ENCODE measurements at places on chromosomes 5 and 9. TPM values are rescaled to one million over a fixed set of nuclear protein-coding genes. Genes with fewer than 3 reads are reported as not detected.

Gene FOXD4L6
- total RNA-seq: not detected

Gene GLRA1
- not detected for total RNA-seq

Gene IL4
- not detected for total RNA-seq

DNA sequence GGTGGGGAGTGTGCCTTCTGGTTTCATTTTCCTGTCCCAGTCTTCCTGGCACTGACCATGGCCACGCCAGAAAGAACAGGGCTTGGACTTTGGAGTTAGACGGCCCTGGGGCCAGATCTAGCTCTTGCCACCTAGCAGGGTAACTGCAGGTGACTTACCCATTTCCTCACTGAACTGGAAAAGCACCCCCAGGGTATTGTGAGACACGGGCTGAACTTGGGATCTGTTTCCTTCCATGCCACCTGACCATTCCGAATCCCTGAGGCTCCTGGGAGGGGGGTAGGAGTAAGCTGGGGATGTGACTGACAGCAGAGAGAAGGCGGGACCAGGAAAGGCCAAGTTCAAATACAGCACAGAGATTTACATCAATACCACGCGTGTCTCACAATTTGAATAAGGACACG is 9.4 kb downstream of the HNRNPAB start:
- no peaks in the 10 kb centered on the region for H3K4me1 ChIP-seq
- H3K36me3 ChIP-seq: peaks cover 41% of the 10 kb centered on the region
- no peak overlapping the region for H3K4me3 ChIP-seq
- no peak for DNase-seq

DNA sequence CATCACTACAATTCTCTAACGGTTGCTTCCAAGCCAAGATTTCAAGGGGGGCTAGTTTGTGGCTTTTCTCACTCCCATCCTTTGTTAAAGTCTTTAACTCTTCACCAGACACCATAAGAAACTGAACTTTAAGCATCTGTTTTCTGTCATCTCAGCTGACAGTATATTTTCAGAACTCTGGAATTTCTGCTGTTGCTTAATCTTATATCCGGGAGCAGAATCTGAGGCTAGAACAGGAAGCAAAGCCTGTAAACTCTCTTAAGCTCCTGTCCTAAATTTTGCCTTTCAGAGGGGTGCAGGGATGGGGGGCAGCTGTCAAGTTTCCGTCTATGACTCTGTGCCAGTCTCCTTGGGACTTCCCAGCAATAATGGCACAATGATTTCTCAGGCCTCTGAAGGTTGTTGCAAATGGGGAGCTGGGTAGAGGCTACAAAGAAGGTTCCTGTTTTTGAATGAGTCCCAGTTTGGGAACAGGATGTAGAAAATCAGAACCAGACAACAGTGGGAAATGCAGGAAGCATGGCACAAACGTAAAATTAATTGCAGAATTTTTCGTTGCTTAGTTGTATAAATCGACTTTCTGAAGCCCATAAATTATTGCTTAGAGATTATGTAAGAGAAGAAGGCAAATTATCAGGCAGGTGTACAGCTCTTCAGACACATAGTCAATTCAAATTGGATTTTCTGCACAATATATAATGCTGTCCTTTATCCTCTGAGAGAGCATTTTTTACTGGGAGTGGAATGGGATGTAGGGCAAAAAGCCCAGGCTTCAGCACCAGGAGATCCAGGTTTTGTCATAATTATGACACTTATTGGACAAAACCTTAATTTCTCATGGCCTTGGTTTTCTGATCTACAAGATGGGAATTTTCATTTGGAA is 430.9 kb downstream of the DMAC1 start:
- H3K4me1 ChIP-seq: peaks cover 17% of the 10 kb centered on the region
- peak overlapping the region; percentile 47 for H3K4me3 ChIP-seq
- DNase-seq: peak; percentile 55
- no peaks in the 10 kb centered on the region for H3K27me3 ChIP-seq
- no peaks in the 10 kb centered on the region for H3K36me3 ChIP-seq

Gene PRUNE2
- total RNA-seq: 6.8 TPM

All from GM23248 (cell line).